ENCODE measurements at places on chromosomes 7 and 10.

DNA sequence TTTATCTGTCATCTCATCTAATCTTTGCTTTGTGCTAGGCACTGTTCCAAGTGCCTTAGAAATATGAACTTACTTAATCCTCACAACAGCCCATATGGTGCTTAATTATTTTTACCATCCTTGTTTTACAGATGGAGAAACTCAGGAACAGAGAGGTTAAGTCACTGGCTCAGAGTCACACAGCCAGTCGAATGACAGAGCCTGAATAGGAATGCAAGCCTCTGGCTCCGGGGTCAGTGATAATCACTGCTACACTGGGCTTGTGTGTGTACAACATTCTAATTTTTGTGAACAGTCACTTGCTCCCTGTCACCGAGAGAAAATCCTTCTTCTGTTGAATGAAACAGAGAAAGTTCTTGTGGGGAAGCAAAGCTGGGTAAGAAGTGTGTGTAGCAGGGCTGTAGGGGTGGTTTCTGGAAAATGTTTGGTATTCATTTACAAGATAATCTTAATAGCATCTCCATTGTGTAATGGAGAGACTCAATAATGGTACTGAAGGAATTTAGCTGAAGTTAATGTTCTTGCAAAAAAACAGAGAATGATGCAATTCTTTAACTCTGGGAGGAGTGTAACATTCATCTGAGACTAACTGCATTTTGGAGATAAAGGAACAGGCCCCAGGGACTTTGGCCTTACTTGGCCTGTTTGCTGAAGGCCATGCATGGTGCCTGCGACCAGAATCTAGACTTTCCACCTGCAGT, 290.6 kb downstream of the FRMD4A start:
- no peak for DNase-seq

DNA sequence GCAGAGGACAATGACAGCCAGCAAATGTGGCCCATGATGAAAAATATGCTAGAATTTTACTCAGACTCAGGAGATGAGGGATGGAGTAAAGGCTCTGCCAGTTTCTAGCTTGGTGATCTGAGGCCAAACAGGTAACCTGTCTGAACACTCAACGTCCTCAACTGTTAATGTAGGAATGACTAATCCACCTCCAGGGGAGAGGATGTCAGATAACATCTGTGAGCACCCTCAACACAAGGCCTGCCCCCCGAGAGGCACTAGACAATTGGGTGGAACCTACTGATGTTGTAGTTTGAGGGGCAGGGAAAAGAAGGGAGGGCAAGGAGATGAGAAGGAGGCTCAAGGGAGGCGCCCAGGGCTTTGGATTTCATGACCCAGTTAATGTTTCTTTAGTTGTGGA, 445.1 kb downstream of the PLXNA4 start:
- DNase-seq = no peak

GRCh38 chr10:34029455-34029854, 695.0 kb upstream of the NRP1 start:
- no peak for DNase-seq

GRCh38 chr7:137342265-137342664, 1.3 kb downstream of the PTN start:
- DNase-seq = no peak

DNA sequence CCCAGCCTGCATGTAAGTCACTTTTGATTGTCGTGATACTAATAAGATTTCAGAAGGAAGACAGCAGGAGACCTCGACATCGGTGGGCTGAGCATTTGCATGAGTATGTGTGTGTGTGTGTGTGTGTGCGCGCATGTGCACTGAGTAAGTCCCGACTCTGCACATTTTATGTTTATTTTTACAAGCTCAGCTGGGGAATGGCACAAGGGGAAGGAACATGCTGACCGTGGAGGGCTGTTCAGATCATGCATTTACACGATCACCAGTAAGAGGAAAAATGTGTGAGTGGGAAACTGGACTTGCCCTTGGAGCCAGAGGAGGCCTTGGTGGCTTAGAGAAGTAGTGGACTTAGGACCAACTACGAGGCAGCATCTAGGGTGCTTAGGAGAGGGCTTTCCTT, 41.3 kb downstream of the IL2RA start:
- DNase-seq = no peak

DNA sequence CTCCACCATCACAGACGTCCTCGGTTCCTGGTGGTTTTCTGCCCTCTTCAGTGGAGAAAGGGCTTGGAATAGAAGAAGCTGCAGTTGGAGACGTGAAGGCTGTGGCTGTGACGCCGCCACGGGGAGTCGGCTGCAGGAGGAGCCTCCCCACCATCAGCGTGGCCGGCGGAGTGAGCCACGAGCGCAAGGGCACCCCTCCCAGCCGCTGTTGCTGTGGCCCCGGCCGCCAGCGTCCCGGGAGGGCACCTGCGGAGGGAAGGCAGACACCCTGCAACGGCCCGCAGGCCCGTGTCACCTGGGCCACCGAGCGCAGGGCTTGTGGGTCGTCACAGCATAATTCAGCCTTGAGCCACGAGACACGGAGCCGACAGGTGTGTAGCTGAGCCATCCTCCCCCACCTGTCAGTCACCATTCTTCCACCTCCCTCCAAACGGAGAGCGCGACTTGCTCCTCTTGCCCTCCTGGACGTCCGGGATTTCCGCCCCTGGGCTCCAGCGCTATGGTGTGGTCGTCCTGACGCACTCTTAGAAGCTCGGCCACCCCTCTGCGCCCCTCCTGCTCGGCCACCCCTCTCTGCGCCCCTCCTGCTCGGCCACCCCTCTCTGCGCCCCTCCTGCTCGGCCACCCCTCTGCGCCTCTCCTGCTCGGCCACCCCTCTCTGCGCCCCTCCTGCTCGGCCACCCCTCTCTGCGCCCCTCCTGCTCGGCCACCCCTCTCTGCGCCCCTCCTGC, 102.7 kb downstream of the PTPRN2 start:
- no peak for DNase-seq

- DNase-seq = peak; percentile 76
Observed at GRCh38 chr10:46033602-46034011, 3.2 kb upstream of the NCOA4 start.

- DNase-seq = no peak
Observed at GRCh38 chr10:81784111-81784597, 90.8 kb upstream of the NRG3 start.

- DNase-seq = no peak
Observed at GRCh38 chr7:139494835-139495579, 11.5 kb upstream of the KLRG2 start.

- DNase-seq = no peak
Observed at GRCh38 chr7:39615350-39615975, 7.9 kb upstream of the RALA start.

GRCh38 chr10:59666310-59666709, 43.3 kb downstream of the SLC16A9 start:
- no peak for DNase-seq

- DNase-seq = no peak
Observed at GRCh38 chr7:126953461-126953860, 299.3 kb downstream of the GRM8 start.

- peak; percentile 46 for DNase-seq
Observed at GRCh38 chr7:27142580-27143022, 880 bp downstream of the HOXA5 start.

GRCh38 chr7:27193335-27194001, 6.4 kb downstream of the HOXA13 start:
- no peak for DNase-seq

Data from ACHN (cell line).